ENCODE measurements at places on chromosomes 16 and 17.

DNA sequence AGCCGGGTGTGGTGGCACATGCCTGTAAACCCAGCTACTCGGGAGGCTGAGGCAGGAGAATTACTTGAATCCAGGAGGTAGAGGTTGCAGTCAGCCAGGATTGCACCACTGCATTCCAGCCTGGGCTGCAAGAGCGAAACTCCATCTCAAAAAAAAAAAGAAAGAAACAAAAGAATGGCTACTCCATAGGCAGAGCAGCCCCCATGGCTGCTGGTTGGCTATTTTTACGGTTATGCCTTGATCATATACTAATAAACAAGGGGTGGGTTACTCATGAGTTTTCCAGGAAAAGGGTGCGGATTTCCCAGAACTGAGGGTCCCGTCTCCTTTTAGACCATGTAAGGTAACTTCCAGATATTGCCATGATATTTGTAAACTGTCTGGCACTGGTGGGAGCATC is 76.2 kb upstream of the TMEM97 start:
- DNase-seq: no peak

DNA sequence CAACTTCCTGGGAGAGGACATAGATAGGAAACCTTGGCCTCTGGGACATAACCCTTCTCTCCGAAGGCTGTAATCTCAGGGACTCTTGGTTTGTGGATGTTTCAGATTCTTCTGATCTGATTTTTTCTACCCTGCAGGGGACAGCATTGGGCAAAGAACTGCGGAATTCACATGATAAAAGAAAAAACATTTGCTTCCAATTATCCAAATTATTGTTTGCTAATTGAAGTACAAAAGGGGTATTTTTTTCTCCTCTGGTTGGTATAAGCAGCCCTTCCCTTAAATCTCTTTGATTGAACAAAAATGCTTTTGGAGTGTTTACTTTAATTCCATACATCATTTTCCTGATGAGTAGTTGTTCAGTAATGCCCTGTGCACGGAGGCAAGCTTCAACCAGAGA is 251.7 kb upstream of the IRX3 start:
- DNase-seq: no peak

DNA sequence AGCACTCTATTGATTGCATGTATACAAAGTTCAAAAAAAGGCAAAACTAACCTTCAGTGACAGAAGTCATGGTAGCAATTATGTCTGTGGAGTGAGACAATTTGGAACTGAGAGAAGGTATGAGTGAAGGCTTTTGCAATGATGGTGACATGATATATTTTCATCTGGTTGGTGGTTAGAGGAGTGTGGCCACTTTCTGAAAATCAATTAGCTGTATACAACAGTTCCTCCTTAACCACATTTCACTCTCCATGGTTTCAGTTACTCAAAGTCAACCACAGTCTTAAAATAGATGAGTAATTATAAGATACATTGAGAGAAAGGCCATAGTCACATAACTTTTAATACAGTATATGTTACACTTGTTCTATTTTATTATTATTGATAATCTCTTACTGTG is 26.2 kb downstream of the ADAMTS18 start:
- DNase-seq: no peak

GRCh38 chr16:3454093-3454492 is 10.6 kb downstream of the NAA60 start:
- no peak for DNase-seq

GRCh38 chr16:28923231-28923587 is 1.8 kb downstream of the RABEP2 start:
- DNase-seq: no peak

GRCh38 chr17:76752006-76752405 is 14.1 kb downstream of the MFSD11 start:
- DNase-seq: no peak

DNA sequence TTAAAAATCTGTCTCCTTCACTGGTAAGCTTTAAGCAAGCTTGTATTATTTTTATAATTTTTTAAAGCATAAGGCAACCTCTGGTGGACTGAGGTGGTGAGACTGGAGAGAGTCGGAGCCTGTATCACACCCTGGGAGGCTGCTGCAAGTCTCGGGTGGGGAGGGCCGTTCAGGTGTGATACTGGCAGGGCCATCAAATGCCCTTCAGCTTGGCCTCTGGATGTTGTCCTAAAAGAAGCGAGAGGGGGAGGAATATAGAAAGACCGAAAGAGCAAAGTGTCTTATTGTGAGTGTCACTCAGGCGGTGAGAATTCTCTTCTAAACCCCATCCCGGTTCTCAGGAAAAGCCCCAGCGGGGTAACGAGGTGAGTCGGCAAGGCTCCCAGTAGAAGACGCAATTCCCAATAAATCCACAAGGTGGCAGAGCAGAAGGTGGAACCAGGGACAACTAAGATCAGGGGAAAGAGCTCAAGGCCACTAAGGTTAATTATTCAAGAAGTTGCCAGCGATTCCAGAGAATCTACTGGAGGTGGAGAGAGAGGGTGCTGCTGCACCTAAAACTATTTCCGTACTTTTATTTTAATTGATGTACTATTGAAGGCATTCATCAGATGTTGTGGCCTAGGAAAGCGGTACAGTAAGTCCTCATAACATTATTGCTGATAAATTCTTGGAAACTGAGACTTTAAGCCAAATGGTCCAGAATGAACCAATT is 14.1 kb downstream of the C17orf67 start:
- peak; percentile 13 for DNase-seq

GRCh38 chr17:1137465-1137894 is 42.3 kb downstream of the ABR start:
- no peak for DNase-seq

GRCh38 chr17:15398291-15398690 is 56.9 kb upstream of the TEKT3 start:
- DNase-seq: peak; percentile 21

DNA sequence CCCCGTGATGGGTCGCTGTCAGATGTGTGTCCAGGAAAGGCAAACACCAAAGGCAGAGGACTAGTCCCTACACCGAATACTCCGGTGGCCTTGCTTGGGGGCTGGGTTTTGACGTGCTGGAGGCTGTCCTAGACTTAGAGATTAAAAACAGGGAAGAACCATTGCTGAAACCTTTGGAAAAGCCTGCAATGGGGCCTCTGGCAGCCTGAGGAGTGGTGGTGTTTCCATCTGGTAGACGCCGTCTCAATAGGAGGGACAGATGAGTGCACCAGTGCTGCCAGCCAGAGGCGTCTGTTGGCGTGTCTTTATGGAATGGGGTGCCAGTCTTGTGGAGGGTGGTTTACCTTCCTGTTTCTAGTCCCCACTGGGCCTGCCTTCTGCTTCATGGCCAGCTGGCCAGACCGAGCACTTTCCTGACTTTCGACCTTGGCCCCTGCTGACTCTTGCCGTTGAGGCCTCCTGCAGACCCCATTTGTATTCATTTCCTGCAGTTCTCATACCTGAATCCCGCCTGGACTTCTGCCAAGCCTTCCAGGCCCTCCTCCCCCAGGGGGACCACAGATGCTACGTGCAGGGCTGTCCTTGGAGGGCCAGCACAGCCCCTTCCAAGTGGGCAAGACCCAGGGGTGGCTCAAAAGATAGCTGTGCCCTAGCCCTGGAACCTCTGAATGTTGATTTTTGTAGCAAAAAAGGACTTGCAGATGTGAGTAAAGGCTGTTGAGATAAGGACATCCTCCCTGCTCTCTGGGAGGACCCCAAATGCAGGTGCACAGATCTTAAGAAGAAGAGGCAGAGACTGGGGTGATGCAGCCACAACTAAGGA is 1.9 kb upstream of the DNASE1 start:
- no peak for DNase-seq

DNA sequence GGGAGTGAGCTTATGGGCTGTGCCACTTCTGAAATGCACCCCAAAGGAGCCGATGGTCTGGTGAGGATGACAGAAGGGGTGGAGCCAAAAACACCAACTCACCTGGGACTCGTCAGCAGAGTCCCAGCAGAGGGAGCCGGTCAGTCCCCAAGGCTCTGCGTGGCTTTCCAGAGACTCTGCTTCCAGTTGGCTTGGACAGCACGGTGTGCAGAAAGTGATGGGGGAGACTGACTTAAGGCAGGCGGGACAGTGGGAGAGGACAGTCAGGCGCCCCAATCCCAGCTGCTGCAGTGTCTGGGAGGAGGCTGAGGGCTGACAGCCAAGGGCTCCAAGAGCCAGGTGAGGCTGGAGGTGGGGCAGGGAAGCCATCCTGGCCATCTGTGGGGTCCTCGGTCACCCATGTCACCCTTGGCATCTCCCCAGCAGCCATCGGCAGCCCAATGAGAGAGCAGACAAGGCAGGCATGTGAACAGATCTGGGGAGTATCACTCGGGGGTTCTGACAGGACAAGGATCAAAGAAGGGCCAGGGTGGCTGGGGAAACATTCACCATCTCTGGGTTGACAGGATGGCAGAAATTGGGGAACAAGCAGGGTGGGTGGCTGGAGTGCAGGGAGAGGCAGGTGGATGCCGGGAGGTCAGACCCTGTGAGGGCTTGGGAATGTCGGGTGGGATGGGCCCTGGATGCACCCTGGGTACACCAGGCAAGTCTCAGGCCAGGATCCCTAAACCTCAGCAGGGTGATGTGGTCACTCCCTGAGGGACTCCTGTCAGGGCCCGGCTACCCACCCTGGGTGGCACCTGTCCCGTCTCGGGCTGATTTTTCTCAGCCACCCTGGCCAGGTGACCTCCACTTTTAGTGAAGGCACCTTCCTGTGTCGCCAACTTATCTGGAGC is 8.9 kb upstream of the KRTAP17-1 start:
- DNase-seq: no peak

DNA sequence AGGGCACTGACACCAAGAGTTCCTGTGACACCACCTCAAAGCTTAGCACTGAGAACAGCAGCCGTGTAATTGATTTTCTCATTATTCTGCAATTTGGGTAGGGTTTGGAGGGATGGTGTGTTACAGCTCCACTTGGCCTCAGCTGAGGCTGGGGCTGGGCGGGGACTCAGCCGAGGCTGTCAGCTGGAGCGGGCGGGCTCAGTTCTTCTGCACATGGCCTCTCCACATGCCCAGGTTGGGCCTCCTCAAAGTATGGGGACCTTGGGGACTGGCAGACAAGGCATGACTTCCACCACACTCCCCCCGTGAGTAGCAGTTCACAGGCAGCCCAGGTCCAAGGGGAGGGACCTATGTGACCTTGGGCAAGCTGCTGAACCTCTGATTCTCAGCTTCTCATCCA is 171.5 kb downstream of the IRF8 start:
- no peak for DNase-seq

DNA sequence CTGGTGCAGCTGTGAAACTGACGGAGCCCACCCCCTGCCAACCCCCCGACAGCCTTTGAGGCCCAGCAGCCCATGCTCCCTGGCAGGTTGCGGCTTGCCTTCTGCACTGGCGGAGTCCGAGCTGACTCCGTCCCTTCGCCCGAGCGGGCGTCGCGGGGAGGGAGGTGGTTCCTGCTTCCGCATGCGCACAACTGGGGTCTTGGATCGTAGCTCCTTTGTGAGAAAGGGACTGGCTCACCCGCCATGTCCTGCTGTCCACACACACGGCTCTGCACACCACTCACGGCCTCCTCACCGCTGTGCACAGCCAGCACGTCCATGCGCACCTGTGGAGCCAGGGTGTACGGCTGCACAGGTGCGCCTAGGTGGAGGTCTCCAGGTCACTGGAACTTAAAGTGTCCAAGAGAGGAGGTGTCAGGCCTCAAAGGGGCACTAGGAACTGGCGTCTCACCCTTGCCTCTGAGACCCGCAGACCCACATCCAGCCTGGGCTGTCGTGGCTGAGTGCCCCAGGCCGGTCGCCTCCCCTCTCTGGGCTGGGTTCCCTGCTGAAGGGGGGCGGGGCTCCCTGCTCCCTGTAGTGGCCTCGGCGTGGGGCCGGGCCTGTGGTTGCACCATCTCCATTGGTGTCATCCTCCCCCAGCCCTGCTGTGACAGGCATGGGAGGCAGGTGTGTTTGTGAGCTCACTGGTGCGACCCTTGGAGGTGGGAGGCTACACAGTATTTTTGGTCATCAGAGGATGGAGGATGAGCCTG is 45.3 kb downstream of the JPH3 start:
- DNase-seq: no peak

- DNase-seq: no peak
Observed at GRCh38 chr16:58419241-58419990, 27.1 kb downstream of the GINS3 start.

DNA sequence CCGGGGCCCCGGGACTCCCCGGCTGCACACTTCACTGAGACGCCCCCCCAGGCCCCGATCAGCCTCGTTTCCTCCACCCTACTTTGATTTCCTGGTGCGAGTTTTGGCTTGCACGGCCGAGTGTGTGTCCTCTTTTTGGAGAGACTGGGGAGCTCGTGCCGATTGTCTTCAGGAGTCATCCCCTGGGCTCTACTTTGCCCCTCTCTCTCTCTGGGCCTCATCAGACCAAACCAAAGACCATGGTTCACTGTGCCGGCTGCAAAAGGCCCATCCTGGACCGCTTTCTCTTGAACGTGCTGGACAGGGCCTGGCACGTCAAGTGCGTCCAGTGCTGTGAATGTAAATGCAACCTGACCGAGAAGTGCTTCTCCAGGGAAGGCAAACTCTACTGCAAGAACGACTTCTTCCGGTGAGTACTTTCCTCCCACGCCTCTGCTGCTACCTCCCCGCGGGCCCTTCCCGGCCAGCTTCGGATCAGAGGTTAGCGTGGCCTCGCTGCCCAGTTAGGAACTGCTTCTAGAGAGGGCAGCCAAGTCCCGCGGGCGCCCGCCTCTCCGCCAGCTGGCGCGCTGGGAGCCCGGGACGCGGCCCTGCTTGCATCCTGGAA is 787 bp downstream of the LHX1 start:
- DNase-seq: no peak

DNA sequence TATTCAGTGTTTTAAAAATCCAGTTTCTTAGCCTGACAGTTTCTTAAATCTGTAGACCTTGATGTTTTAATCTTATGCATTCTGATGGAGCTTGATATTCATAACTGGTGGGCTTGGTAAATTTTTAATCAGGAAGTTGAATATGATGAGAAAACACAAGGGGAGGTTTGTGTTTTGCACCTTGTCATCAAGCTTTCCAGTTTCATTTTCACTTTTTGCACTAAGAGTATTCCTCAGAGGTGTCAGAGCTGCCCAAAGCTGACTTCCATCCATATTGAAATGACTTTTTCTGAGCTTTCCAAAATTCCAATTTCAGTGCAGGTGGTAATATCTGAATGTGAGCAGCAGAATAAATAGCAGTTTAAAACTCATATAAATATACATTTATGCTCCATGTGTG is 555.0 kb upstream of the RBFOX1 start:
- no peak for DNase-seq

DNA sequence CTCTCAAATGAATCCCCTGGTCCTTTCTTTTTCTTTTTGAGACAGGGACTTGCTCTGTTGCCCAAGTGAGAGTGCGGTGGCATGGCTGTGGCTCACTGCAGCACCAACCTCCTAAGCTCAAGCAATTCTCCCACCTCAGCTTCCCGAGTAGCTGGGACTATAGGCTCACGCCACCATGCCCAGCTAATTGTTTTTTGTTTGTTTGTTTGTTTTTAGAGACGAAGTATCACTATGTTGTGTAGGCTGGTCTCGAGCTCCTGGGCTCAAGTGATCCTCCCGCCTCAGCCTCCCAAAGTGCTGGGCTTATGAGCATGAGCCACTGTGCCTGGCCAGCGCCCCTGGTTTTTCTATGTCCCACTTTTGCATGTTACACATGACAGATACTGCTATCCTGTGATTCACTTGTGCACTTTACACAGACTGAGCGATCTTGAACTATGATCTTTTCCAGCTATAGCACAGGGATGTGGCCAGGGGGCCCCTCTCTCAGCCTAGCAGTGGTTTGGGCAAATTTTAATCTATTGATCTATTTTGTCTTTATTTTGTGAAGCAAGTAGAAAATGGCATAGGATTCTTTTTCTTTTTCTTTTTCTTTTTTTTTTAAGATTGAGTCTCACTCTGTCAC is 31.3 kb upstream of the MLKL start:
- DNase-seq: no peak

Data from hippocampal formation (tissue), 2 donors.